ENCODE measurements at places on chromosomes 12 and 14.

DNA sequence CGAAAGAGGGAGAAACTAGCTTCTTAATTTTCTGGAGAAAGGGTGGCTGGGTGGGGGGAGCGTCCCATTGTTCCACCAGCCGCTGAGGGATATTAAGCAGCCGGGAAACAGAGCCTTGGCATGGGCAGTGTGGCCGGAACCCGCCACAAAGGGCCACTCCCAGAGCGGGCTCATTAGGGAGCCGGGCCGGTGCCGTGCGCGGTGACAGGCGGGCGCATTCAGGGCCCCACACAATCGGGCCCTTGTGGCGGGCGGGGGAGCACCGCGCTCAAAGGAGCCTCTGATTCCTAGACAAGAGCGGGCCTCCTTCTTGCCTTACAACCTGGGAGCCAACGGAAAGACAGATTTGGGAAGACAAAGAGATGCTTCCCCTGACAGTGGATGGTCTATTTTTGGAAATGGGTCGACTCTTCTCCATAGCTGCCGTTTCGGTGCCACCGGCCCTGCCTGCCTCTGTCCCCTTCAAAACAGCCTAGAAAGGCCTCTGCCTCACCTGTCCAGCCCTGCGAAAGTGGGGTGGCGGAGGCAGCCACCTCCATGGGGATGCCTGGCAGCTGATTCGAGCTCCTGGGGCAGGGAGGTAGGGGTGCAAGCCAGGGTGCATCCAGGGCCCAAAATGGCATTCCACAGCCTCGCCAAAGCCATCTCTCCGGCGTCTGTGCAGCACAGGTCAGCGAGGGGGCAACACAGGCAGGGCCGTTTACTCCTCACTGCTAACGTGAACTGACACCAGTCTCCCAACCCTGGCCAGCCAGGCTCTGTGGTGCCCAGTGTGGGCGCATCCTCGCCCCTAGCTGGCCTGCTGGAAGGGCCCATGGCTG lies 10.9 kb downstream of the CCDC85C start:
- DNase-seq, result no peak

- no peak for DNase-seq
These were observed 50.3 kb downstream of the CDC42BPB start for GRCh38 chr14:103006991-103007520.

DNA sequence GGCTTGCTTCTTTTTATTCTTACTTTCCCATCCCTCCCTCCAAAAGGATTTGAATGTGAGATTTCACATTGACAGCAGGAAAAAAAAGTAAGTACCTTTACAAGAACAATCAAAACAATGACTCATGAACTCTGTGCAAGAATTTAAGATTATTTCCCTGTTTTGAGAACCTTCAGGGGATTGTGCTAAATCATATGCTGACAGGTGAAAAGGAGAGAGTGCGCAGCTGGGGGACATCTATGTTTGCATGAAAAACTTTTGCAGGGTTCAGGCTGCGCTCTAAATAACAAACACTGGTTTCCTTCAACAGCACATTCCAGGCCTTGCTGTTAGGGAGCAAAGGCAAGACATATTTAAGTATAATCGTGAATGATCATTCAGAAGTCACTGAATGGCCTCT lies 27.3 kb downstream of the RERG start:
- no peak for DNase-seq

DNA sequence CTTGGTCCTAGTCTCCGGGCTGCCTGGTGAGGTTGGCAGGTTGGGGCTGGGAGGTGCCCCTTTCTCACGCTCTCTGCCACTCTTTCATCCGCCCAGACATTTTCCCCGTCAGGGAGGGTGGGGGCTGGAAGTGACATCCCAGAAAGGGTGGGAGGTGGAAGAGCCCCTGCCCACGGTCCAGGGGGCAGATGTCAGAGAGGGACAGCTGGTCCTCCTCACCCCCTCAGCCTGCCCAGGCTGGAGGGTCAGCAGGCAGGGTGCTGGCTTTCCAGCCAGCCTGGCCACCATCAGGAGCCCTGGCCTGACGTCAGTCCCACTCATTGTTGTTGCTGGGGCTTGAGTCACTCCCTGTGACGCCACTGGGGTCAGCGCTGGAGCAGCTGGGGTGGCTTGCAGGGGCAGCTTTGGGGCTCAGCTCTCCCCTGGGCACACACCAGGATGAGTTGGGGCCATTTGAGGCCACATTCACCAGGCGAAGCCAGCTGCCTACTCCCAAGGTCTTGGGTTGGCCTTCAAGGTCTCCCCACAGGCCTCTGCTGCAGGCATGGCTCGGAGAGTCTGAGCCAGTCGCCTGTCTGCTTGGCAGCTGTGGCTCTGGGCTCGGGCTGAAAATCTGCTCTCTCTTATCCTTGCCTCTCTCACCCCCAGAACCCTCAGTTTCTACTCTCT lies 5.7 kb upstream of the ATG101 start:
- DNase-seq, result no peak

DNA sequence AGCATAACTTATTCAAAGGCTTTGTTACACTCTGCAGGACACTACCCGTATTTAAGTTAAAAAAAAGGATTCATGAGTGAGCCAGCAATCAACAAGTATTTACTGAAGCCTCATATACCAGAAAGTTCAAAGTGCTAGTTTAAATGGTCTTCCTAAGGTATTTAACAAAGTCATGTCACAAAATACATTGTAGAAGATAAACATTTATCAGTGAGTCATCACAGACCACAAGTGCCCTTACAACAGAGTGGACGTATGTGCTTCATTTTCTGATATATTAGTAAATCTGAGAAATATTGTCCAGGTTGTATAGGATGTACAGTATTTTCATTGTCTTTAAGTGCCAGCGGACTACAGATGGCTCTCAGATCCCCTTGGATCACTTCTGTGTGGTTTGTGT lies 24.2 kb downstream of the FLRT2 start:
- DNase-seq, result no peak

- no peak for DNase-seq
These were observed 46.4 kb upstream of the CHST11 start for GRCh38 chr12:104410326-104410725.

DNA sequence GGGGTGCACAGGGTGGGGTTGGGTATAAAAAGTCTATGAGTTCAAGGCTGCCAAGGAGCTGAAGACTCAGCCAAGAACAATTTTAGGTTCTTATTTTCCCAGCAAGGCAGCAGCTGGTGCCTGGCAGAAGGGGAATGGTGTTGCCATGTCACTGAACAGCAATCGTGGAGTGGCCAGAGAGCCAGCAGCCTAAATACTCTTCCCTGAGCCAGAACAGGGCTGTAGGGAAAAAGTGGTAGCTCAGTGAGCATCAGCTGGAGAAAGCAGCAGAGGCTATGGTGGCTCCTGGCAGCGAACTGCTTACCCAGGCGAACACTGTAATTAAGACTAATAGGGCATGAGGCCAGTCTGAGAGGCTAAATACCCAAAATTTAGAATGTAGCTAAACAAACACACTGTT lies 334.9 kb downstream of the RMST start:
- no peak for DNase-seq

- DNase-seq, result no peak
These were observed 2.7 kb downstream of the ART4 start for GRCh38 chr12:14840616-14841015.

GRCh38 chr12:15880721-15881120 lies 1.5 kb upstream of the STRAP start:
- no peak for DNase-seq

- DNase-seq, result no peak
These were observed 152.1 kb downstream of the AACS start for GRCh38 chr12:125217308-125217707.

DNA sequence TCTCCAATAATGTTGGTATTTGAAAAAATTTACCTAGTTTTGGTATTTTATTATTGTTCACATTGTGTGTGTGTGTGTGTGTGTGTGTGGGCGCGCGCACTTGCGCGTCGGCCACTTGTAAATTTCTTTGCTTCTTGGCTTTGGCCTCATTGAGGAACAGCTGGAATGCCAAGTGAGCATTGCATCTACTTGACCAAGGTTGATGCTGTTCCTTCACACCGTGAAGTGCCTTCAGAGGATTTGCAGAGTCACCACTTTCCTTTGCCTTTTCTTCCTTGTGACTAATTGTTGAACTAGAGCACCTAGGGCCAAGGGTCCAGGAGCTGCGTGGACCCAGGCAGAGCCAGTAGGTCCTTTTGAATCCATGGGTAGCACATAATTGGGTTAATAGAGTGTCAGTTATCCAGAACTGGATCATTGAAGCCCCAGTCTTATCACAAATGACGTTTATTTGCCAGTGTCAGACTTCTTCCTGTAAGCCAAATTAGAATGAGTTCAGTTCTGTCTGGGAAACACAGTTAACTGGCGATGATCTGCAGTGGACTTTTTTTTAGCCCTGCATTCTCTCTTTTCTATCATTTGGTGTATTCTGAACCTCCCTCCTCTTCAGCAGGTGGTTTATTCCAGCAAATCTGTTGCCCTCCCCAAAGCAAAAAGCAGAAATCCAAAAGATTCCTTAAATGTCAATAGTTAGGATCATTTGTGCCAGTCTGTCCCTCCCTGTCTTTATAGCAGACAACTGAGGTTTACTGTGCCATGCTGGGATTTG lies 2.6 kb downstream of the PPP2R5C start:
- no peak for DNase-seq

DNA sequence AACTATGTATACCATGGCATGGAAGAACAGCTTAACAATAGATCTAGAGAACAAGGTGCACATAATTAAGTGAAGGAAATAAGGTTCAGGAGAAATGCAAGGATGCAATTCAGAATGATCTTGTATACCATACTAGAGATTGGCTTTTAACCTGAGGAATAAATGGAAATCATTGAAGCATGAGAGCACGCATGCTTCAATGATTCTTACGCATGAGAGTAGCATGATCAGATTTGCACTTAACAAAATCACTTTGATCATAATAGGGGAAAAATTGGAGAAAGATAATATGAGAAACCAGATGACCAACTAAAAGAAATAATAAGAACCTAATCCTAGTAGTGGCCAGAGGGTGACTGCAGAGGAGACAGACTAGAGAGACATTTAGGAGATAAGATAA lies 133.3 kb upstream of the FSCB start:
- DNase-seq, result no peak

DNA sequence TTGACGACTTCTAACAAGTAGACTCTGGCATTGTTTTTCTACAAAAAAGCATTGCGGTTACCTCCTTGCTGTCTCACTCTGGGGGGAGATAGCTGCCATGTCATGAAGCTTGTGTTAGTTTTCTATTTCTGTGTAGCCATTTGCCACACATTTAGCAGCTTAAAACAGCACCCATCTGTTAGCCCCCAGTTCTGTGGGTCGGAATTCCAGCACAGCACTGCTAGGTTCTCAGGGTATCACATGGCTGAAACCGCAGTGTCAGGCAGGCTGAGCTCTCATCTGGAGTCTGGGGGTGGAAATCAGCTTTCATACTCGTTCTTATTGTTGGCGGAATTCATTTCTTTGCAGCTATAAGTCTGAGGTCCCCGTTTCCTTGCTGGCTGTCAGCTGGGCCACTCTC lies 19.9 kb upstream of the STXBP6 start:
- DNase-seq, result no peak

DNA sequence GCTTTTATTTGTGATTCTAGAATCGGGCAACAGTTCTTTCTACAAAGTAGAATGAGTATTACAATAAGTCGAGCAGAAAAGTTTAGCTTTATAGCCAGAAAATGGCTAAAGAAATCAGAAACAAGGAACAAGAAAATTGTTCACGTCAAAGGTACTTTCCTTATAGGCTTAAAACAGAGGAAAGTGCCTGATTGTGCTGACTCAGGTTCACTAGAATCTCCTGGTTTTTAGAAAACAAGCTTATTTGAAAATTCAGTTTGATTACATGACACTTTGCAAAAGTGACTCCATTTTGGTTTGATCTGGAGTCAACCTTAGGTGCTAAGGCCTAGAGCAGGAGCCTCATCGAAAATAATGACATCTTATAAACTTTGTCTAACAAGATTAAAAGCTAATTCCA lies 564.7 kb upstream of the FLRT2 start:
- no peak for DNase-seq

DNA sequence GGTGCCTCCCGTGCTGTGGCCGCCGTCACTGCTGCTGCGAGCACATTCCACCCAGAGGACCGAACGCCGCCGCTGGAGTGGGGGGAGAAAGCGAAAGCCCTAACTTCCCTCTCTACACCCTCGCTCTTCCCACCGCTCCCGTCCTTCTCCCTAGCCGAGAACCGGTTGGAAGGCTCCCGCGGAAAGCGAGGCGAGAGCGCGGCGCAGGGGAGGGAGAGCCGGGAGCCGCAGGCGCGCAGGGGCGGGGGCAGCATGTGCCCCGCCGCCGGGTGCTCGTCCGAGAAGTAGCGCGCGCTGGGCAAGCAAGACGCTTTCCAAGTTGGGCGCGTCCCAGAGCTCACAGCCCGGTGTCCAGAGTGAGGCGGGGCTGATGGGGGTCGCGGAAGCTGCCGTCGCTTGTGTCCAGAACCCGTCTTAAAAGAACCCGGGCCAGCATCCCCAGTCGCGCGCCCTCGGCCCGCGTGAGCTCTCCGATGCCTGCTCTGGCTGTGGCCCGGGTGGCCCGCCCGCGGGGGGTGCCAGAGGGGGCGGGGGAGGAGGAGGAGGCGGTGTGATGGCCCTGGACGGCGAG lies at the start of gene TRHDE:
TSS of gene TRHDE (plus strand) at position 280 of the 571 bp plus-strand sequence. CDS start at position 554, 274 bp downstream.
- no peak for DNase-seq

GRCh38 chr12:106170285-106170684 lies 31.5 kb upstream of the NUAK1 start:
- no peak for DNase-seq
